Mesenteric fat pad (tissue), 1 donor: ENCODE measurements at places on chromosomes 7 and 10. TPM values are rescaled to one million over a fixed set of nuclear protein-coding genes. Genes with fewer than 3 reads are reported as not detected.

Gene MRPS24
- 78.5 TPM for total RNA-seq

Gene MMP21
- total RNA-seq = 0.29 TPM

Gene RBP3
- total RNA-seq = not detected

Gene HOXA2
- total RNA-seq = 1.2 TPM

Gene SLC18A3
- not detected for total RNA-seq

Gene PRSS1
- total RNA-seq = 5.0 TPM

Gene OR9A2
- not detected for total RNA-seq

Gene HGF
- 8.2 TPM for total RNA-seq

Gene MET
- total RNA-seq = 18.4 TPM

Gene CCL24
- not detected for total RNA-seq

GRCh38 chr10:5090551-5090950 lies 3.7 kb upstream of the AKR1C3 start:
- DNase-seq = no peak

DNA sequence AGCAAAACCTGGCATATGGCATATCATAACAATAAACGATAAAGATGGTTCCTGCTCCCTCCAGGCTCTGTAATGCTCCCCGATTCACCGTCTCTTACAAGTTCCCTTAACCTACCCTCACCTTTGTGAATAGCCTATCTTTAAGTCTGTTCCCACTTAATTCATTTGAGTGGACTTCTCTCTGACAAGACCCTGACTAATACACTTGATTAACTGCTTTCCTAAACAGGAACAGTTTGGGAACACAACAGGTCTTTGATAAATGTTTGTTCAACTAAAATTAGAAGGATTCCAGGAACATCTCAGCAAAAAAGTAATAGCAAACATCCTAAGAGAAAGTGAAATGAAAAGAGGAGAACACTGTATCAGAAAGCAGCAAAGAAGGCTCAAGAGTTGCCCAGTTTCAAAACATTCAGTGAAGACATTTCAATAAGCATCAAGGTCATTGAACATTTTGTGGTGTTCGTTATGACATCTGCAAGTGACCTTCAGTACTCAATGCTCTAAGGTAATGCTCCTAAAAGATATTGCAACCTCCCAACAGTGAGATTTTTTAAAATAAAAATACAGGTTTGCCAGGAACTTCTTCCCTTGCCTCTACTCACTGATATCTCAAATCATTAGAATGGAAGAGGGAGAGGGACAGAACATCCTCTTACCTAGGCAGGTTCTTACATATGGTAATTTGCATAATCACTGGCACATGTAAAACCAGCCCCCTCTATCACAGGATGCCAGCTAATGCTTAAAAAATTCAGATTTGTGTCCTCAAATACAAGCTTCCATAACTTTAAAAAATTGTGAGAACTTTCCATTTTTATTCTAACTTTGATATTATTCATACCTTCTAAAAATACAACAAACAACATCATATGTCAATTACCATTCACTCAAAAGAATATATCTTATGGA lies 11.4 kb upstream of the ARHGAP12 start:
- no peak for DNase-seq

GRCh38 chr10:47361293-47361692 lies 13.1 kb downstream of the RBP3 start:
- DNase-seq = peak; percentile 87

GRCh38 chr7:111129435-111129834 lies 38.5 kb downstream of the LRRN3 start:
- no peak for DNase-seq

GRCh38 chr10:2619472-2619871 lies 447.9 kb upstream of the PFKP start:
- DNase-seq = no peak

DNA sequence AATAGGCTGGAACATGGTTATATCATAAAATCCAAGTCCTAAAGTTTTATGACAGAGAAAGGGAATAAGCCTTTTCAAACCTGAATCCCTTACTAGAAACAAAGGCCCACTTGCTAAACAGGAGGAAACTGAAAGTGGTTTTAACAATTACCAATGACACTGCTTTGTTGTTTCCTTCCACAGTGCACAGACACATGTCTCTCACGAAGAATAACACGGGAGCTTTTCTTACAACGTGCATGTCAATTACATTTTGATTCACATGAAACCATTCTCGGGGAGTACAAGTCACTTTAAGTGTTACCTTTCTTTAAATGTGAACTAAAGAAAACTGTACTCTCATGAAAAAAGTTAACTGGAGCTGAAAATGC lies 1.4 kb downstream of the MRPS33 start:
- no peak for DNase-seq

DNA sequence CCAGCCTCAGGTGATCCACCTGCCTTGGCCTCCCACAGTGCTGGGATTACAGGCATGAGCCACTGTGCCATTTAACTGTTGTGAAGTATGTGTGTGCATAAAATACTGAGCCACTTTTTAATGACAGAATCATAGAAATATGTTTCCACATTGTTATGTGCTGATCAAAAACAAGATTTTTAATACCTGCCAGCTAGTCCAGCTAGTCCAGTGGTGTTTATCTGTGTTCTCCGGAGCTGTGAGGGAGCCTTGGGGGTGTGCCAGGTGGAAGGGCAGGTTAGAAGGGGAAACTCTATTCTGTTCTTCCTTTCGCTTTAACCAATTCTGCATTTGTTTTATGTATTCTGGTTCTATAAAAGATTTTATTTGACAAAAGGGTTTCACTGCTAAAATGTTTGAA lies 7.0 kb downstream of the FAM221A start:
- no peak for DNase-seq

GRCh38 chr7:116802144-116802745 lies 60.1 kb upstream of the CAPZA2 start:
- no peak for DNase-seq

- DNase-seq = no peak
Measured at GRCh38 chr7:92259610-92260247, 14.0 kb downstream of the ANKIB1 start.

GRCh38 chr7:105875505-105875904 lies 894 bp downstream of the ATXN7L1 start:
- DNase-seq = no peak

GRCh38 chr7:904847-905246 lies 28.5 kb downstream of the GET4 start:
- DNase-seq = no peak

DNA sequence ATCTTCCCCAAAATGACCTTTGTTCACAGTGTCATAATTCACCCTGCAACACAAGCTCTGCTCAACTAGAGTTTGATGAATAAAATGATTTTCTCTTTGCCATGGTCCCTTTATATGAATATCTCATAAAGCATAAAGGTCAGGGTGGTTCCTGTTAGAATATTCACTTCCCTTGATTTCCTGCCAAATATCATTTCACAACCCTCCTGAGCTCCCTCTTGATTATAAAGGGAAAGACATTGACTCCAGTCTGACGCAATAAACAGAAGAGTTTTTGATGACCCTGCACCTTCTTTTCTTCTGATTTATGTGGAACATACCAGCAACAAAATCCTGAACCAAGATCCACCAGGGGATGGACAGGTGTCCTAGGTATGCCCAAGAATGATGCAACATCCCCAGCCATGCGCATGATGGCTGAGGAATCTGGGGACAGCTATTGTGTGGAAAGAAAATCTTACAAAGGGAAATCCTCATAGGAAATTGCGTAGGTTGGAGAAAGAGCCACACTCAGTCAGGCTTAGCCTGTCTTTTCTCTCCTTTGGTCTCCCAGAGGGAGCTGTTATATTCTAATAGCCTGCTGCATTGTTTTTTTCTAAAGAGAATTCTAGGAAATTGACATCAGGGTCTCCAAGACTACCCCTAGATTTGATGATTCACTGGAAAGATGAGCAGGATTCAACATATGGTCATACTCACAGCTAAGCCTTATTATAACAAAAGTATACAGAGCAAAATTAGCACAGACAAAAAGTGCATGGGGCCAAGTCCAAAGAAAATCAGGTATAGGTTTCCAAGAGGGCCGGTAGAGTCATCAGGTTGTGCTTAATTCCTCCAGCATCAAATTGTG lies 18.8 kb downstream of the IFIT3 start:
- DNase-seq = no peak

GRCh38 chr10:130221456-130222375 lies 85.5 kb downstream of the GLRX3 start:
- DNase-seq = peak; percentile 68

GRCh38 chr7:92330835-92331438 lies 85.2 kb downstream of the ANKIB1 start:
- DNase-seq = no peak

DNA sequence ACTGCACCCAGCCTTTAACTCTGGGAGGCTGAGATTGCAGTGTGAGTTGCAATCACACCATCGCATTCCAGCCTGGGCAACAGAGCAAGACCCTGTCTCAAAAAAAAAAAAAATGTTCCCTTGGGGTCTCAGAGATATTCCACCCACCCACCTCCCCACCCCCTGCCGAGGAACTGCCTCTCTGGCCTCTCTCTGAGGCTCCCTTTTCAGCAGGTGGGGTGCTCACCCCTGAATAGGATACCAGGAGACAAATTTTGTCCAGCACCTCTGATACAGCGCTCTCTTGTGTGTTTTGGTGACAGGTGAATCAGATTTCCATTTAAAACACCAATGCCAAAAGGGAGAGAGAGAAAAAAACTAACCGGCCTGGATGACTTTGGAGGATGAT lies 92.6 kb upstream of the KIF5B start:
- no peak for DNase-seq

DNA sequence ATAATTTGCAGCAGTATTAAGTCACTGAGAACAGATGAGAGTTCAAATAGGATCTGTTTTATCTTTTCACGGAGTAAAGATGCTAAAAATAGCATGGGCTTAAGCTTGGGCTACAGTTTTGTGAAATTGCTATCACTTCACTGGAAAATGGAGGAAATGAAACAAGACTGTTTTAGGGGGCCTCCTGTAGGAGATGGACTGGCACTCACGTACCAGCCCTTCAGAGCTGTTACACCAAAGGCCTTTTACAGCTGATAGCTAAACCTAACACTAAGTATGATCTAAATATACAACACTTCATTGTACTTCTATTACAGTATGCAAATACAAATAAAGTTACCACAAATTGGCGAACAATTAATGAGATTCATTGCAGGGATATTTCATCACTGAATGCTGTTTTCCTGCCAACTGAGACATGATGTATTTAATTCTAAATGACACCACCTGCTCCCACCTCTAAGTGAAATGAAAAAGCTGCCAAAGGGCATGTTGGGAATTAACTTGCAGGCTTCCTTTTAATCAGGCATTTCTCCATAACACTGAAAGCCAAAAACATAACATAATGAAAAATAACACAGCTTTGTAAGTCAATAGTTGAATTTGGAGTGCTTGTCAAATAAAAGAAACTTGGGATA lies 304.5 kb upstream of the LRRN3 start:
- DNase-seq = no peak

GRCh38 chr7:141028767-141029166 lies 14.0 kb upstream of the MRPS33 start:
- no peak for DNase-seq

DNA sequence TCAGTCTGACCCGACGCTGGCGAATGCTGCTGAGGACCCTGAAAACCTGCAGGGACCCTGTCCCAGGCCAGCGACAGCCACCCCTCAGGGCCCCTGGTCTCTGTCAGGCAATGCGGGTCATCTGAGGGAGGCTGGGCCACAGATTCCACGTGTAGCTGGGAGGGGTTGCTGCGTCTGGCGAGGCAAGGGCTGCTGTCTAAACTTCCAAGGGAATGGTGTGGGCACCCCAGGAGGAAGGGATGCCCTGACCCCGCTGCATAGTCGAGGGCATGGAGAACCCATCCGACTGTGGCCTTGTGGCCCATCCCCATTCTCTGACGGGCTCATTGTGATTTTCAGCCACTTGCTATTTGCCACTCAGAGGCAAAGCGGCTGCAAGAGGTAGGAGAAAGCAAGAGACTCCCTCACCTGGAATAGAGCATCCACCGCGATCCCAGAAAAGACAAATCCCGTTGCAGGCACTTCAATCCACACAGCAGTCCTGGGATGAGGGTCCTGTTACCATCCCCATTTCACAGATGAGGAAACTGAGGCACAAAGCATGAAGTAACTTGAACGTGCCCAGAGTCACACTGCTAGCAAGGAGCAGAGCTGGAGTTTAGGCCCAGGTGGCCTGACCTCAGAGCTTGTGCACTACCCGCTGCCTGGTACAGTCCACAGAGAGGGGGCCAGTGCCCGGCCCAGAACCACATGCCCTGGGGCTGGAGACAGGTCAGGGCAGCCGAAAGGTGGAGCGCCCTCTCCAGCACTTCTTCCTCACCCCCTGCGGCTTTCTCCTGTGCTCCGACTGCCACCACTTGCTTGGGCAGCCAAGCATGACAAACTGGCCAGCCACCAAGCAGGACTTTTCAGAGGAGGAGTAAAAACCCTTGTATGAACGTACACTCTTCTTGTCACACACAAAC lies 163.8 kb upstream of the KLF14 start:
- DNase-seq = no peak

DNA sequence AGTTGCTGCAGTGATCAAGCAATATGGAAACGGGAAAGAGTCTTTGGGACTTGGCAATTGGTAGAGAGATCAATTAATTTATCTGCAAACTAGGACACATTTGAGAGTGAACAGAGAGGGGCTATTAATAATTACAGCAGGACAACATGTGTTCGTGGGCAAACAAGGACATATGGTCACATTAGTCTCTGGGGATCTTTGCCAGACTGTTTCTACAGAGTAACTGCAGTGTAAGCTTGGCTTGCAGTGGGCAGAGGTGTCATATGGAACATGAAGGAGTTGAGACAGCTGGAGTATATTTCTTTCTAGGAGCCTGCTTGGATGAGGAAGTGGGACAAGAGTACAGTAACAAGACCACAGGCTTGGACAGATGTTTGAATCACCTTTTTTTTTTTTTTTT lies 232.1 kb upstream of the LYZL1 start:
- DNase-seq = no peak

GRCh38 chr7:16945372-16945771 lies 63.6 kb upstream of the AGR3 start:
- DNase-seq = no peak

DNA sequence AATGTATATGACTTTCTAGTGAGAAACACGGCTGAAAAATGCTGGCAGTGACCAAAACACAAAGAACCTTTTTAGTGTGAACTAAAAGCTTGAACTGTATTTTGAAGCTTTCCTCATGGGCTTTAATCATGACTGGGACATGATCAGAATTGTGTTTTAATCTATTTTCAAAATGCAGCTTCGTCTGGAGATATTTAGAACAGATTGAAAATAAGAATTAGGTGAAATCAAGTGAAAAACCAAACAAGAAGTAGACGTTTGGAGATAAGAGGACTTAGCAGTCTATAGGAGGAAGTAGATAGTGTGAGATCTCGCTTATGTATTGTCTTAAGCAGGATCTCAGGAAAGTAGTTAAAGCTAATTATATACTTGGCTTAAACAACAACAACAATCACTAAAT lies 865.4 kb upstream of the MBL2 start:
- DNase-seq = no peak
